ENCODE measurements at places on chromosomes 5 and 9.

DNA sequence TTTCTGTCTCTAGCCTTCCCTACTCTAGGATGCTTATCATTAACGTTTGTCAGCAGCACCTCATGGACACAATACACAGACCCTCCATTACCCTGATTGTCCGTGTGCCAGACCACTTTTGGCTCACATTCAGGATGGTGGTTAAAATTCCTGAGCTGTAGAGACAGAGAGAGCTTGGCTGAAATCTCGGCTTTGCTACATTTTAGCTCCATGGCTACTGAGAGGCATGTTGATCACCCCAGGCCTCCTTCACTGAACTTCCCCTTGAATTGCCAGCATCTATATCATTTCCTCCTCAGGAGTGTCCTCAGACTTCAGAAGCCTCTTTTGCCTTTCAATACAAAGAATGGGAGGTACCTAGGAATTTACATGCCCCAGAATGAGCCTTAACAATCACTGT, 104.7 kb upstream of the ISL1 start:
- peak; percentile 78 for DNase-seq

DNA sequence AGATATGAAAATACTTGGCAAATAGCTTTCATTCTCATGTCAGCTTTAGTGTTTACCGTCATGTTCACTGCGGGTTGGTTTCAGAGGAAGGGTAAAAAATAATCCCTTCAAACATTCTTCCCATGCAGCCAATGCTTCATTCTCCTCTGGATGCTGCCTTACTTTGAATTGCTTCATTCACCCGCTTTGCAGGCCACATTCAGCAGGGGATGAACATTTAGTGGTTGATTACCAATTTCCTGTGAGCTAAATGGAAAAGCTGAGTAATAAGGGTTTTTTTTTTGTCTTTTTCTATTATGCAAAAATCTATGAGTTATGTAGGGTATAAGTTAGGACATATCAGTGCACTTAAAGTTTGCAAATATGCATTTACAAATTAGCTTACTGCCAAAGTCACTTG, 96.3 kb upstream of the MEF2C start:
- DNase-seq, result no peak

GRCh38 chr9:85182383-85182782, 512.9 kb downstream of the NTRK2 start:
- no peak for DNase-seq

- peak; percentile 91 for DNase-seq
Observed at GRCh38 chr5:83927140-83927733, 206.6 kb upstream of the HAPLN1 start.

- no peak for DNase-seq
Observed at GRCh38 chr5:35066260-35066795, 18.6 kb upstream of the AGXT2 start.

GRCh38 chr5:144771802-144772201, 601.1 kb downstream of the KCTD16 start:
- no peak for DNase-seq

GRCh38 chr9:87227456-87227855, 270.2 kb upstream of the DAPK1 start:
- no peak for DNase-seq

GRCh38 chr5:4855036-4855435, 285.1 kb upstream of the ADAMTS16 start:
- DNase-seq, result no peak

DNA sequence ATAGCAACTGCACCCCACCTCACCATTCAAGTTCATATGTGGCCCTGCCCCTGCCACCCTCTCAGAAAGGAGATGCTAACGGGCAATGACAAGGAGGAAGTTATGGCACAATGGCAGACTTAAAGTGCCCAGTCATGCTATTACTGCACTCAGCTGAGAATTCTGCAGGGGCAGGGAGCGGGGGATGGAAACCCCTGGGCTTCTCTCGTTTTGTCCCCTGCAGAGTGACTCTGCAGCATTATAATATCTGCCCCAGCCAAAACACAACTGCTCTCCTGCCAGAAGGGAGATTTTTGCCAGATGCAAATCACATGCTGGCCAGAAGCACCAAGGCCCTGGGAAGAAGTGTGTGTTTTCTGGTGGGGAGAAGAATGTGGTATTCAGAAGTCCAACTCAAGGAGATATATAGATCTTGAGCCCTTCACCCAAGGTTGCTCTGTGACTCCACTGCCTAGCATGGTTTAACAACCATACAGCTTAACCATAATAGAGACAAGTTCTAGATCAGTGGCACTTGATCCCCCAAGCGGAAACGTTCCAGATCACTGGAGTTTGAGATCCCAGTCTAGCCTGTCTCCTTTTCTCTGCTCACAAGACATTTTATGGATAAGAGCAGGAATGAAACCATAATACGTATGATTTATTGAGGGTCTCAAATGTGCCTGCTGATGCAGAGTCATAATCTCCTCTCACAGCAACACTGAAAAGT, 207.0 kb upstream of the MAP3K1 start:
- DNase-seq, result no peak

DNA sequence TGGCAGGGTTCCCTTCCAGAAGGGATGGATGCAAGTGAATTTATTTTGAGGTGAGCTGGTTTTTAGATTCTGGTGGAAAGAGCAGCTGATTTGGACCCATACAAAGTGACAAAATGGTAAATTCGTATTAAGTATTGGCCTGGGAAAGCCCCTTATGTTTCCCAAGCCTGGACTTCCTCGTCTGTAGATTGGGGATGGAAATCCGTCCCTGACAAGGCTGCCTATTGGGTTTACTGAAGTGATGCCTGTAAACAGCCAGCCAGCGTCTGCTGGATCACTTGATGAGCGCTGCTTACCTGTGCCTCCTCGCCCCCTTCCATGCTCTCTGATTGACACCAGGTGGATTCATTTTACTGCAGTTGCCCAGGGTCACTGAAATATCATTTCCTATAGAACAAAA, 233.8 kb downstream of the GADD45G start:
- DNase-seq, result no peak

GRCh38 chr5:139181322-139181730, 16.8 kb downstream of the SIL1 start:
- DNase-seq, result no peak

DNA sequence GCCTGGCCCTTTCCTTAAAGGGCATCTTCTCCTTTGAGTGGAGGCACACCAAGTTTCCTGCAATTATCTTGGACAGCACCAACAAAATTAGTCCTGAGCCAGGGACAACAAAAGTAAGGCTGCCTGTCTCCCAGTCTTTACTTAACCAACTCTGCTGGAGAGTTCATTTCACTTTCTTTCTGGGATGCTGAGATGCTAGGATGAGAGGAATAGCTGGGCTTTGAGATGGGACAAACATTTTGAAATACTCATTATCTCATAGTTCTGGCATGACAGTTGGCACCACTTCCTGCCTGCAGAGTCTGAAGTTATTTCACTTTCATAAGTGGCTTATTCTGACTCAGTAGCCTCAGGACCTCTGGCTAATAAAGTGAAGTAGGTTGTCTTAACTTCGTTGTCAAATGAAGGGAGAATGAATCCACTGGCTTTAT, 157.0 kb downstream of the C9orf152 start:
- DNase-seq, result no peak
